NCI-H146 (cell line): ENCODE measurements at places on chromosomes 1 and 21.
A peak's percentile ranks its signal among the peaks of the same experiment; 100 is the strongest.

- no peak for DNase-seq
These were observed 121.1 kb upstream of the PKN2 start for GRCh38 chr1:88562991-88563390.

DNA sequence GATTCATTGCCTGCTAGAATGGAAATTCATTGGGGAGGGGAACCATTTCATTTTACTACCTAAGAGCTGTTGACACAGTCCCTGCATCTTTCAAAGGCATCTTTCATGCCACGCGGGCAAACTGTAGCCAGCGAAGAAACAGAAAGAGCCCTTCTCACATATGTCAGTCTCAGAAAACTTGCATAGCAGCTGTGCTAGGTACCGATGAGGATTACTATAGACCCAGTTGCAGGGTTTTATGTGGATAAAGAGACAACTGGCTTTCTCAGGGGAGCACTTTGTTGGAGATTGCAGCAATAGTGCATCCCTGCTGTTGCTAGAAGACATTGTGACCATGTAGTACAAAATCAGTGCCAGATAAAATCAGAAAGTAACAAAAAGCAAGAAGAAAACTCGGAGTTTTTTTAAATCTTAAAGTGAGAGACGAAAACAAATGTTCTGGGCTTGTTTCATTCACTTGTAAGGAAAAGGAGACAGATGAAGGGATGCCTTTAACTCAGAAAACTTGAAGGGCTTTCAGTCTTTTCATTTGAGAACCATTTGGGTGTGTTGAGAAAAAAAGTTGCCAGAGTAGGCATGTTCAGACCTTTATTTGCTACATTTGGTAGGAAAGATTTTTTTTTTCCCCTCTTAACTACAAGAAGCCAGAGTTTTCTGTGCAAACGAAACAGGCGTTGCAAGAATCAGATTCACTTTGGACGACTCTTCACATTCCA is 804.1 kb downstream of the USP25 start:
- DNase-seq, result no peak

DNA sequence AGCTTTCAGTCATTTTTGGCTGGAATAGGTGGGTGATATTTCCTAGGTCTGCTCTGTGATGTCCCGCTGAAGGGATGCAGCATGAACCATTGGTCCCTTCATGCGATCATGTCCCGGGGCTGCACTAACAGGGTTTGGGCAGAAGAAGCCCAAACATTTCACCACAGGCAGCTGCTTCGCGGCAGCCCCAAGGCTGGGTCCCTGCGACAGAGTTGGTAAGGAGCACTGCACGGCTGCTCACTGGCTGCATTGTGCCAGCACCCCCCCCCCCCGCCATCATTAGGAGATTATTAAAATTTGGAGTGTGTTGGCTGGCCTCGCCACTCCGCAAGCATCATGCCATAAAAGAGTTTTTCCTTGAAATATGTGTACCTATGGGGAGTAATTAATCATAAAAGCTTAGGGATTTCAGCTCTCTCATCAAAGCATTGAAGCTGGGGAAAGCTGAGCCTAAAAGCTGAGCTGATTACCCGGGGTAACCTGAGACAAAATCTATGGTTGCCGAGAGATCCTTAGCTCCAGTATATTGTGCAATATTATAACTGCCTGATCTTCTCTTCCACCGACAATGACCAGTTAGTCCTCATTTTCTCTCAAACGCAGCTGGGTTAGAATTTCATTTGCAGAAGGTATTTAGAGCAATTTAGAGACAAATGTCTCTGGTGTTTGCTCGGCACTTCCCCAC is 62.5 kb downstream of the PEX14 start:
- DNase-seq, result peak; percentile 75

DNA sequence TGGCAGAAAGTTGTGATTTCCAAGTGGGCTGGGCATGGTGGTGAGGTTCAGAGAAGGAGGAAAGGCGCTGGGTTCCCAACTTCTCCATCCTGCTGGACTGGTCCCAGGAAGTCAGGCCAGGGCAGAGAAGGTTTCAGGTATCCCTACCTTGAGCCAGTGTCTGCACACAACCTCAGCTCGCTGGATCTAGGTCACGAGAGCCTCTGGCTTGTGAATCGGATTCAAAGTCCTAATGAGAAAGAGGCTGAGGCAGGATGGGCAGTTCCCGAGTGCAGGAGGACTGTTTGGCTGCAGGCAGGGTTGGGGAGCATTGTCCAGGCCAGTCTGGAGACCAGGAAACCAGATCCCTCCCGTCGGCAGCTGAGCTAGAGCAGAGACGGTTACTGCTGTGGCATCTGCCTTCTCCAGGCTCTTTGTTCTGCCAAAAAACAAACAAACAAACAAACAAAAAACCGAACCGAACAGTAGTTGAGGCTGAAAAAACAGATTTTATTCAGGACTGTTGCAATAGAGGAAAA is 19.5 kb upstream of the IGSF21 start:
- DNase-seq, result no peak

- DNase-seq, result no peak
These were observed 72.1 kb downstream of the S1PR1 start for GRCh38 chr1:101308935-101309333.

DNA sequence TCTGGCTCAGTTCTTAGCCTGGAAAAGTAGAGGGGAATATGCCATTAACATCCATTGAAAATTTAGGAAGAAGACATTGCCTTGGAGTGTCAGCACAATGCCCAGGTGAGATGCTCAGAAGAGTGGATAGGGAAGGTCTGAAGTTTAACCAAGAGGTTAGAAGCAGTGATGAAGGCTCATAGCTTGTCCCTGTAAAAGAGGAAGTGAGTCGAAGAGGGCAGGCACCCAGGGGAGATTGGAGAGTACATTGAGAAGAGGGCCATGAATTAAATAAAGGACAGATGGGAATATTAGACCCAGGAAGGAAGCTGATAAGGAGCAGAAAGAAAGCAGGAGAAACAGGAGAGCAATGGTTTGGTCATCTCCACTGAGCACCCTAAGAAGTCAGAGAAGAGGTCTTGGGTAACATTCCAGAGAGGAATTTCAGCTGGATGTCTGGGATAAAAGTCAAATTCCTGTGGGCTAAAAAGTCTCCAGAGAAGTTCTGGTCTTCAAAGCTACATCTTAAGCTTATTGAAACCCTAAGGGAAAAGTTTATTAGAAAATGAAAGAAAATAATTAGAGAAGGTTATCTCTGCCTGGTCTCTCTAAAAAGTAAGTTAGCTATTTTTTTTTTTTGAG is 17.3 kb downstream of the C8B start:
- DNase-seq, result no peak

DNA sequence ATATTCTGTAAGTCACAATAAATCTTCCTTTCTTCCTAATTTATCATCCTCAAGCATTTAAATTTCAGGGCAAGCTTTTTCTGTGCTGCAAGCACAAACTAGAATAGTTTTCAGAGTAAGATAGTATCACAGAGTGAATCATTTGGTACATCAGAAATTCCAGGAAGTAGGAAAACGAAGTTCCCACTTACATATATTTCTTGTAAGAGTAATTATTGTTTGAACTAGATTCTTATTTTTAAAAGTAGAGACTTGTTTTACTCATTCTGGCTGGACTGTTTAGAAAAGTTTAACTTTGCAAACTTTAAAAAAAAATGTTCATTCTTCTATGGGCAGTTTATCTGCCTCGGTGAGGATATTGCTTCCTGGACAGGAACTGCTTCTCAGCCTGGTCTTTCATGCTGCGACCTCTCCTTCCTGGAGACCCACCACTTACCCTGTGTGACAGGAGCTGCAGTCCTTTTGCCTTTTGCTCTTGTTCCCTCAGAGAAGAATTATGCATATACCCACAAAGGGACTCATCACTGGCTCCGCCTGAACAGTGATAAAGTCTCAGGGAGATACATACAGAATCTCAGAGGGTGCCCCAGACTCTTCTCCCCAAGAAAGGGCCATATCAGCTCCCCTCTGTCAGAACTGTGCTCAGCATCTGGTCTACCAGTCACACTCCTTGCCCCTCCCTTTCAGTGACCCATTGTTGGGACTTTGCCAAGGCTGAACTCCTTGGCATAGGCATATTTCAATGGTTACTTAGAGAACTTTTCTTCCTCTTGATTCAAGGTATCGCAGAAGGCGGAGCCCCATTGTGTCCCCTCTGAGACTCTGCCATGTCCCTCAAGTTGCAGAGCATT is 102.7 kb upstream of the CD55 start:
- DNase-seq, result no peak

DNA sequence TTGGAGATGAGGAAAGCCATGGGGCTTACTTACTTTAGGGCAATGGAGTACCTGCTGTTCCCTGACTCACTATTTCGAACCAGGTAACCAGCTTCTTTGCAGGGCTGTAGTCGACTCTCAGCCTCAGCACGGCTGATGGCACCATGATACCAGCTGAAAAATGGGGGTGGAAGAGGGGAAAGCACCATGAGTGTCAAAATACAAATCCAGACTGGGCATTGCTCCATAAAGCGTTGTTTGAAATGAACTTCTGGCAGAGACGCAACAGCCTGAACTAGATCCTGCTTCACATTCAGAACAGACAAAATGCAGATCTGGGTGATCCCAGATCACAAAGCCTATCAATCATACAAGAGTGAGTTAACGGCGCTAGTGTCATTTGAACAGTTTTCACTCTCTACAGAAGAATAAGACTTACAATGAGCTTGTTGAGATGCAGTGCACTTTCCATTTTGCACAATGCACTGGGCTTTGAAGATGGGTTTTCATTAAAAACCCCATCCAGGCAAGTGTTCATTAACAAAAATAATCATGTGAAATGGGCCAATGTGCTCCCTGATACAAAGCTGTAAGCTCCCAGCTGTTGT is 16.0 kb upstream of the TDRD10 start:
- no peak for DNase-seq

DNA sequence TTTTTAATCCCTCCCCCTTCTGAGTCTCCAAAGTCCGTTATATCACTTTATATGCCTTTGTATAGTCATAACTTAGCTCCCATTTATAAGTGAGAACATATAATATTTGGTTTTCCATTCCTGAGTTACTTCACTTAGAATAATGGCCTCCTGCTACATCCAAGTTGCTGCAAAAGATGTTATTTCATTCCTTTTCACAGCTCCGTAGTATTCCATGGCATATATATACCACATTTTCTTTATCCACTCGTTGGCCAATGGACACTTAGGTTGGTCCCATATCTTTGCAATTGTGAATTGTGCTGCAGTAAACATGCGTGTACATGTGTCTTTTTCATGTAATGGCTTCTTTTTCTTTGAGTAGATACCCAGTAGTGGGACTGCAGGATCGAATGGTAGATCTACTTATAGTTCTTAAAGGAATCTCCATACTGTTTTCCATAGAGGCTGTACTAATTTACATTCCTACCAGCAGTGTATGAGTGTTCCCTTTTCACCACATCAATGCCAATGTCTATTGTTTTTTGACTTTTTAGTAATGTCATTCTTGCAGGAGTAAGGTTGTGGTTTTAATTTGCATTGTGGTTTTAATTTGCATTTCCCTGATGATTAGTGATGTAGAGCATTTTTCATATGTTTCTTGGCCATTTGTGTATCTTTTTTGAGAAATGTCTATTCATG is 12.3 kb downstream of the MAN1C1 start:
- no peak for DNase-seq

DNA sequence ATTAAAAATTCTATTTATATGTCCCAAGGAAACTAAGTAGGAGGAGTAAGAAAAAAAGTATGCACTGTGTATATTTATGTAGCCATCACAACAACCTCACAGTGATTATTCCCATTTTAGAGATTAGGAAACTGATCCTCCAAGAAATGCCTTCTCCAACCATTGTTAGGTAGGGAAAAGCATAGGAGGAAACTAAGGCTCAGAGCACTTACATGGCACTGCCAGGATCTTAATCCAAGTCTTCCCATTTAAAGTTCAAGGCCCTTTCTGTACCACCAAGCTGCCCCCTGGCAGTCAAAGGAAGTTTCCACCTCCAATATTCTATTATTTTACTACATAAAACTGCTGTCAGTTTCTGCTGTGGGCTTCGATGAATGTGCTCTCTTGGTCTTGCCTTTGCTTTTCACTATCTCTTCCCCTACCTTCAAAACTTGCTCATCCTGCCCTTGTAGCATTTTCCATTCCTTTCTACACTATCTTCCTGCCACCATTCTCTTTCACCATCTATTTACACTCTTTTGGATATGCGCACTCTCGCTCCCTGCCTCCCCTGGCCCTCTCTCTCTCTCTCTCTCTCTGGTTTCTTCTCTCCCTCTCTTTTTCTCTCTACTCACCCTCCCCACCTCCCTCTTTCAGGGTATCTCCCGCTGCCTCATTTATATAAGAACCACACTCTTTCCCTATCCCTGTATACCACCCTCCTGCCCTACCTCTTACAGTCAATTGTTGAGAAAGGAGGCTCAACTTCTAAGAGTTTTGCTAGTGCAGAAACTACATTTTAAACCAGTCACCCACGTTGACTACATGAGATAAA is 34.0 kb downstream of the PUM1 start:
- DNase-seq, result no peak

- no peak for DNase-seq
These were observed 192.2 kb downstream of the DYRK1A start for GRCh38 chr21:37558676-37559211.

- no peak for DNase-seq
These were observed 10.0 kb upstream of the DNAH14 start for GRCh38 chr1:224919508-224919907.

DNA sequence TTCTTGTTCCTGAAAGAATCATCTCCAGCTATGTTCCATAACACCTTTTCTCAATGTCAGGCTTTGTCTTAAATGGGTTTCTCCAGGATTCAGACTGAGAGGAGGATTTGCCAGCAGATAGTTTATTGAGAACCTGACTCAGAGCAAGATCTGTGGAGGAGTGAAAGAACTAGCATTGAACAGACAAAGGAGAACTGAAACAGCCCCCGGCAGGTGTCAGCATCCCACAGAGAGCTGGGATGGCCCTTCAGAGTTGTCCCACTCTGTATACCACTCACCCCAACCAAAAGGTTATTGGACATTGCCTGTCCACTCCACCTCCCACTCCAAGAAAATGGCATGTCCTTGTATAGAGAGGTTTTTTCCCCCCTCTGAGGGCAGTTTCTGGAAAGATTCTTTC is 270.7 kb downstream of the PAPPA2 start:
- DNase-seq, result no peak

GRCh38 chr1:31033598-31033997 is 31.9 kb downstream of the PUM1 start:
- no peak for DNase-seq

DNA sequence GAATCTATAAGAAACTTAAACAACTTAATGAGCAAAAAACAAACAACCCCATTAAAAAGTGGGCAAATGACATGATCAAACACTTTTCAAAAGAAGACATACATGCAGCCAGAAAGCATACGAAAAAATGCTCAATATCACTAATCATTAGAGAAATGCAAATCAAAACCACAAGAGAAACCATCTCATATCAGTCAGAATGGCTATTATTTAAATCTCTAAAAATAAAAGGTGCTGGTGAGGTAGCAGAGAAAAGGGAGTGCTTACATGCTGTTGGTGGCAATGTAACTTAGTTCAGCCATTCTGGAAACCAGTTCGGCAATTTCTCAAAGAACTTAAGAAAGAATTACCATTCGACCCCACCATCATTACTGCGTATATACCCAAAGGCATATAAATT is 147.7 kb downstream of the FAF1 start:
- DNase-seq, result no peak
